Cardiac muscle cell (in vitro differentiated cells and primary cell): ENCODE measurements at places on chromosomes 1 and 21.

GRCh38 chr1:209747580-209748262 lies 8.1 kb upstream of the TRAF3IP3 start:
- H3K27ac ChIP-seq, result no peak overlapping the region
- no peaks in the 10 kb centered on the region for H3K27me3 ChIP-seq
- no peak overlapping the region for H3K4me3 ChIP-seq
- peaks cover 17% of the 10 kb centered on the region for H3K4me1 ChIP-seq
- H3K36me3 ChIP-seq, result no peaks in the 10 kb centered on the region
- peak; percentile 97 for DNase-seq

- no peaks in the 10 kb centered on the region for H3K36me3 ChIP-seq
- H3K27ac ChIP-seq, result no peak overlapping the region
- peaks cover 9% of the 10 kb centered on the region for H3K4me1 ChIP-seq
- no peaks in the 10 kb centered on the region for H3K27me3 ChIP-seq
Observed at GRCh38 chr1:95067062-95067461, 5.7 kb downstream of the ALG14 start.

- no peak for DNase-seq
- H3K27me3 ChIP-seq, result no peaks in the 10 kb centered on the region
- H3K4me1 ChIP-seq, result no peaks in the 10 kb centered on the region
- no peak overlapping the region for H3K4me3 ChIP-seq
Observed at GRCh38 chr1:12772520-12772919, 1.0 kb upstream of the PRAMEF12 start.

DNA sequence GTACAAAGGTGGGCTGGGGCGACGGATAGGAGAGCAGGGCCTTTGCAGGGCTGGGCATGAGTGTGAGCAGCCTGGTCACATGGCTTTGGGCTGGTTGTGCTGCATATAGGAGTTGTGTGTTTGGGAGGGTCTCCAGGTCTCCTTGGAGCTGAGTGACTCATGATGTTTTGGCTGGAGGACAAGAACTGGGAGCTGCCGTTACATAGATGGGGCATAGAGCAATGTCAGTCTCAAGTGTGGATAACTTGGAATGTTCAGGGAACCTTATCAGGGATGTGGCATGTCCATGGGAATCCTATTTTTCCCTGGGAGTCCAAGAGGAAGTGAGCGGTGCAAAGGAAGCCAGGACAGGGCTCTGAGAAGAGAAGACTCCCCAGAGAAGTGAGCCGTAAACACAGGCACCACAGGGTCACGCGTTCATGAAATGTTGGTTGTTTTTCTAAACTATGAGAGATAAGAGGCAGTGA lies 136.4 kb upstream of the KCNE2 start:
- no peaks in the 10 kb centered on the region for H3K4me1 ChIP-seq
- no peaks in the 10 kb centered on the region for H3K27me3 ChIP-seq
- H3K4me3 ChIP-seq, result no peak overlapping the region
- DNase-seq, result no peak
